H1 (cell line): ENCODE measurements at places on chromosomes 5 and 9. TPM values are rescaled to one million over a fixed set of nuclear protein-coding genes. Genes with fewer than 3 reads are reported as not detected.
A peak's percentile ranks its signal among the peaks of the same experiment; 100 is the strongest.

DNA sequence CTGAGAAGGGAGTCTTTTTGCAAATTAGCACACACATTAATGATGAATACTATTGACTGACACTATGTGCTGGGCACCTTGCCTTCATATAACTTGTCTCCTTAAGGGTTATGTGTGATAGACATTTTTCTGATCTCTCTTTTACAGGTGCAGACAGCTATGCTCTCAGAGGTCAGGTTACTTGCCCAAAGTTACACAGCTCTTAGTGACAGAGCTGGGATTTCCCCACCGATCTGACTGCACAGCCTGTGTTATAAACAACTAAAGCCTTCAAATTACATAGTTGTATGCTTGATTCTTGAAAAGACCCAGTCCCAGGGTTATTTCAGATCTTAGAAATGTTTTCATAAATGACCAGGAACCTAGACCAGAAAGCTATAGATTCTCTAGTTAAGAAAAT is 462.7 kb downstream of the EBF1 start:
- DNase-seq: no peak

- DNase-seq: no peak
Observed at GRCh38 chr5:106766916-106767315, 903.8 kb downstream of the EFNA5 start.

DNA sequence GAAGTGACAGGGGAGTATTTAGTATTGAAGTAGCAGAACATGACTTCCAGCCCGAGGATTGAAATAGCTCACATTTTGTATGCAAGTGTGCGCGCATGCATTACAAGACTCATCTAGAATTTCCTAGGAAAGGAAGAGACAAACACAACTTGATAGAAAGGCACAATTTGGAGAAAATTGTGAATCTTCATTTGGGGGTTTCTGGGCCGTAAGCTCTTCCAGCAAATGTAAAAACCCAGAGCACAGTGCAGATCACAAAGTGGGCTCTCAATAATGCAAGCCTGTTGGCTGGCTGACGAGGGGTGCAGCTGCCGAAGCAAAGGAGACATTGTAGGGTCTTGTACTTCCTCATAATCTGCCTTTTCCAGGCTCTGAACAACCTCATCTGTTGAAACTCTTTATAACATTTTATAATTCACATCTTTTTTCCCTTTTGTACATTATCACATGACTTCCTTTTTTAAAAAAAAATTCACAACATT is 109.0 kb downstream of the BAAT start:
- no peak for DNase-seq

Gene PCDHGB3
- total RNA-seq: 1.3 and 1.6 TPM in 2 replicates

Gene GBA2
- 69.1 and 71.9 TPM in 2 replicates for total RNA-seq

GRCh38 chr5:83955916-83956315 is 235.3 kb upstream of the HAPLN1 start:
- DNase-seq: no peak

Gene EMB
- 44.6 and 48.4 TPM in 2 replicates for total RNA-seq

DNA sequence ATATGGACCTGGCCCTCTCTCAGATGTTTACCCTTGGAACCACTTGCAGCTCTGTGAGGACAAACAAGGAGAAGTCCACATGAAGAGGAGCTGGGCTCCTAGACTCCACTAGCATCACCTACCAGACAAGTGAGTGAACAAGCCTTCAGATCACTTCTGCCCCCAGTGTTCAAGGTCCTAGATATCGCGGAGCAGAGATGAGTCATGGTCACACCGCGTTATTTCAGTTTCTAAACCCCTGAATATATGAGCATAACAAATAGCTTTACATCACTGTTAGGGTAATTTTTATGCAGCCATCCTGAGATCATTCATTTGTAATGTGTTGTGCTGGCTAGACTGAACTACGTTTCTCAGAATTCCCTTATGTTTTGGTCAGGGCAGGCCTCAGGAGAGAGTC is 77.0 kb upstream of the DAP start:
- no peak for DNase-seq

- peak; percentile 91 for DNase-seq
Observed at GRCh38 chr9:133238851-133239532, 29.9 kb upstream of the OBP2B start.

Gene PLPPR1
- 1.2 and 1.4 TPM in 2 replicates for total RNA-seq

Gene SAXO1
- 0.20 TPM in 1 of 2 replicates, not detected in the other for total RNA-seq

Gene ERAP2
- not detected in 2 replicates for total RNA-seq

DNA sequence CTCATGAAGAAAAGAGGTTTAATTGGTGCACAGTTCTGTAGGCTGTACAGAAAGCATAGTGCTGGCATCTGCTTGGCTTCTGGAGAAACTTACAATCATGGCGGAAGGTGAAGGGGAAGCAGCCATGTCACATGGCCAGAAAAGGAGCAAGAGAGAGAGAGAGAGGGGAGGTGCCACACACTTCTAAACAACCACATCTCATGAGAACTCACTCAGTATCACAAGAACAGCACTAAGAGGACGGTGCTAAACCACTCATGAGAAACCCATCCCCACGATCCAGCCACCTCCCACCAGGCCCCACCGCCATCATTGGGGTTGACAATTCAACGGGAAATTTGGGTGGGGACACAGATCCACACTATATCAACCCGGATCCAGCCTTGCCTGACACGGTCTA is 28.8 kb upstream of the IER5L start:
- no peak for DNase-seq

DNA sequence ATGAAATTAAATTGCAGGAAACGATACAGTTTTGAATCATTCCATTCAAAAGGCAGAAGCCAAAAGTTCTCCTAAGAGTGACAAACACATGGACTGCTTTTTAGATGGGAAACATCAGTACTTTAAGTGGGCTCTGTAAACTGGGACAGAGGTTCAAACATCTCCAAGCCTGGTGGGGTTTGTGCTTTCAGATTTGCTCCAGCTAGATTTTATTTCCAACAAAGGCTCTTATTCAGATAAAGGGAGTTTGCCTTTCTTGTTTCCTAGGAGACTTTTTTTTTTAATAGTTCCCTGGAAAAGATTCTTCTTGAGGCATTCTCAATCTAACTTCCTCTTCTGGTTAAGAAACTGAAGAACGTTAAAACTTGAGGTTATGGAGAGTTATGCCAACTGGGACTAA is 277.6 kb downstream of the TMEM38B start:
- DNase-seq: no peak

DNA sequence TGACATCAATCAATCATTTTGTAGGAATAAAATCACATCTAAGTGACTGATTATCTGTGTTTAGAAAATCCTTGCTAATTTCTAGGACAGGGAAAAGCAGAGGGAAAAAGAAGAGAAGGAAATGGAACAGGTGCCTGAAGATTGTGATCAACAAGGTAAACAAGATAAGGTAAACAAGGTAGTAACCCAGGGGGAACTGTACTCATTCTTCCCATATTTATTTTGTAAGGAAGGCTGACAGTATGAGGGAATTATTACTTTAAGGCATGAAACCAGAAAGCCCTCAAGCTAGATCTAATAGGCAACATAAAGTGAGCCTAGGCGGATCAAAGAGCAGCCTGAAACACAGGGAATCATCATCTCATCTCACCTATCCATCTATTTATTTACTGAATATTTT is 231.1 kb downstream of the MLLT3 start:
- no peak for DNase-seq

GRCh38 chr9:27090711-27091110 is 18.3 kb upstream of the TEK start:
- DNase-seq: no peak

GRCh38 chr5:117872798-117873368 is 1115.5 kb downstream of the DTWD2 start:
- DNase-seq: no peak
